GM12864 (cell line): ENCODE measurements at places on chromosomes 4 and X.

DNA sequence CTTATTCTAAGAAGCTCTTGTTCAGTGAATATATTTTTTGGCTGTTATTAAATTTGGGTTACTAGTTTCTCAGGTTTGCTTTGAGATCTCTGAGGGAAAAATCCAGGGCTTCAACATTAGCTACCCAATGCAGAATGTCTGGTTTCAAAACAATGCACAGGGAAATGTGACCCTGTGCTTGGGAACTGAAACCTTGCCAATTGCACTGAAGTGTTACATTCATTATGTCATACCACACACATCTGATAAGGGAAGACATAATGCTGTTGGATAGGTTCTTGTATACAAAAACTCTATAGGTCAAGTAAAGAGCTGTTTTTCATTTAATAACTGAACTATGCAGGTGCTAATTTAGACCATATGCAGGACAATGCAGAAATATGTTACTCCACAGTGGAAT is 345.3 kb upstream of the BMP3 start:
- no peak for DNase-seq

- peak; percentile 25 for DNase-seq
Observed at GRCh38 chrX:66074920-66075879, 35.3 kb upstream of the VSIG4 start.

DNA sequence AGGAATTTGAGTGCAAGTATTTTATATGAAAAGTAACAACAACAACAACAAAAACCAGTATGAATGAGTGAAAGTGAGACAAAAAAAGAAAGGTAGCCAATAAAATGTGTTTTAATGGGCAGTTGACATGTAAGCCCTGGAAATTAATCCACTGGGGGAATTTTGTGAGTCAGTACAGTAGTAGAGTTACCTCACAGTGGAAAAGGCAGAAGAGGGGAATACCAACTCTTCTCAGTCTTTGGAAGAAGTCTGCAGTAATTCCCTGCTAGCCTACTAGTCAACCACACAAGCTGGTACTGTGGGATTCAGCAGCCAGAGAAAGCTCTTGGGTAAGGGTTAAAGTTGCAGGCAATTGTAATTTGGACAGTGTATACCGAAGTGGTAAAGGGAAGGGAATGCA is 76.3 kb upstream of the IL15 start:
- DNase-seq, result no peak

GRCh38 chr4:107888237-107888636 is 43.1 kb upstream of the CYP2U1 start:
- DNase-seq, result no peak

DNA sequence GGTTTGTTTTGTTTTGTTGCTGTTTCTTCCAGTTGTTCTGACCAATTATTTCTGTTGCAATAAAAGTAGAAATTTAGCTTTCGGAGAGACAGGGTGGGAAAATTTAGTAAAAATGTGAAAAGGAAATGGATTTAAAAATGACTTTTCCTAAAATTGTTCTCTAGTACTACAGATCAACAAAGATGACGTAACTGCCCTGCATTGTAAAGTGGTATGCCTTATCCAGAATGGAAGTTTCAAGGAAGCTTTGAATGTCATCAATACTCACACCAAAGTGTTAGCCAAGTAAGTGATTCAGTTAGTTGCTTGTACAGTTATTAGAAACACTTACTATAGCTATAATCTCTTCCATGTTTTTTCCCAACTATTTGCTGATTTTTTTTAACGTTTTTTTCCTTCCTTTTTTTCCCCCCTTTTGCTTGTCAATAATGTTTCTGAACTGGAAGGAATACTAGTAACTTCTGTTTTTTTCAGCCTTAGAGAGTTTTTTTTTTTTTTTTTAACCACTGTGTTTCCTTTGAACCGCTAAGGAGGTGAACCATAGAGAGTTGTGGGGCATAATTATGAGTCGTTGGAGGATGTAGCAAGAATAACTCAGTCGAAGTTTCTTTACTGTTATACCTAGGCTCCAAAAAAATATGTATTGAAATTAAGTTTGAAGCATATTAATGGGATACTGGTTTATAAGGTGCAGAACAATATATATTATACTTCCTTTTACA is 2.2 kb downstream of the SRP72 start:
- DNase-seq, result no peak
